NCI-H2081 treated with DMSO at 0.1 percent for 48 hours (cell line): ENCODE measurements at places on chromosomes 6 and 20.

DNA sequence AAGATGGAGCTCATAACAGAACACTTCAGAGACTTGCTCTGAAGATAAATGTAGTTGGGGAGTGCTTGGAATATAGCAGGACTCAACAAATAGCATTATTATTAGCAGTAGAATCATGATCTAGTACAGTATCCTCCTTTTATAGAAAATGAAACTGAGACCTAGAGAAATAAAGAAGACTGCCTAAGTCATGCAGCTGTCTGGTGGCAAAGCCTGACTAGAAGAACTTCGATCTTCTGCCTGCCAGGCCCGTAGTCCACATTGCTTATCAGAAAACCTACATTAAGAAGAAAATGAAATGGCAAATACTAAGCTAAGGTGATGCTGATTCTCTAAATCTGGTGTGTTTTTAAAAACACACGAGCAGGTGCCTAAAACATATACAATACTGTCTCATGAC, 46.4 kb upstream of the DST start:
- DNase-seq, result no peak

- no peak for DNase-seq
These were observed 214.7 kb upstream of the PDE10A start for GRCh38 chr6:165877773-165878172.

DNA sequence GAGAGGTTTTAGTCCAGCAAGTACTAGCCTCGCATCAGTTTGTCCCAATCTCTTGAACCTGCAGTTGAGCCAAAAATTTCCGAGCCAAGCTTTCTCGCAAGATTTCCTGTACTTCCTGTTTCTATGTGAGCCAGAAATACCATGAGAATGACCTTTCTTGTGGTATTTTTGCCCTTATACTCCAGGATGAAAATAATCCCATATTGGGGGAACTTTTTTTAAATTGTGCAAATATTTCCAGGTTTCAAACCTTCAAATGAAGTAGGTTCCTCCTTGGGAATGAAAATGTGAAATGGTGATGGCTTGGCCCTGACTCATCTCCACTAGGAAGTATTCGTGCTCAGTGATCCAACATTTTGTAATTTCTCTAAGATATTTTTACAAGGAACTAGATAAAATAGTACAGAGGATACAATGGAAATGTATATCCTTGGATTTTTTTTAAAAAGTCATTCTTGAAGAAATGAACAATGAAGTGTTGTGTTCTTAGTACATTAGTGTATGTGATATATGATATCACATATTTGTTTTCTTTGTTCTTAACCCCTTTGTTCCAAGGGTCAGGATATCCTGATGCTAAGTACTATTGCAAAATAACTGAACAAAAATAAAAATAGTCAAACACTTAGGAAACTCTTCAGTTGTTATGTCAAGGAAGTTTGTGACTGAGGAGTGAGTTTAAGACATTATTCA, 184.0 kb downstream of the PDE7B start:
- no peak for DNase-seq

GRCh38 chr6:37544530-37544929, 44.8 kb upstream of the CCDC167 start:
- no peak for DNase-seq

GRCh38 chr6:105259913-105260889, 80.4 kb upstream of the POPDC3 start:
- DNase-seq, result no peak

DNA sequence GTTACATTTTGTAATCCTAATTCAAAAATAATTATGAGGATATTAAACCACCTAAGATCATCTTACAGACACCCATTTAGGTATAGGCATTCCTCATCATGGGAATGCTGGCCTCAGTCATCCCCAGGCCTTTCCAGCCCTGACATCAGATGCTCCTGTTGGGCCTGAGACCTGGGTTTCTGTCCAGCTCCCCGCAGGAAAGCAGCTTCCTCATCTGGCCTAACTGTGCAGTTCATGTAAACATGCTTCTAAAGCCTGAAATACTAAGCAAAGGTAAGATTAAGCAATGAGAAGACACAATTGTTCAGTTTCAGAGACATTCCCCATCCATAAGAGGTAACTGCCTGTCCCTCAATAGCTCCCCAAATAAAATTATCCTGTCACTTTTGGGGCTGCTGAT, 19.0 kb downstream of the ETV7 start:
- DNase-seq, result no peak

GRCh38 chr6:6635291-6635690, 46.8 kb downstream of the LY86 start:
- DNase-seq, result no peak

- no peak for DNase-seq
These were observed 105.3 kb downstream of the PHACTR3 start for GRCh38 chr20:59709636-59710035.

DNA sequence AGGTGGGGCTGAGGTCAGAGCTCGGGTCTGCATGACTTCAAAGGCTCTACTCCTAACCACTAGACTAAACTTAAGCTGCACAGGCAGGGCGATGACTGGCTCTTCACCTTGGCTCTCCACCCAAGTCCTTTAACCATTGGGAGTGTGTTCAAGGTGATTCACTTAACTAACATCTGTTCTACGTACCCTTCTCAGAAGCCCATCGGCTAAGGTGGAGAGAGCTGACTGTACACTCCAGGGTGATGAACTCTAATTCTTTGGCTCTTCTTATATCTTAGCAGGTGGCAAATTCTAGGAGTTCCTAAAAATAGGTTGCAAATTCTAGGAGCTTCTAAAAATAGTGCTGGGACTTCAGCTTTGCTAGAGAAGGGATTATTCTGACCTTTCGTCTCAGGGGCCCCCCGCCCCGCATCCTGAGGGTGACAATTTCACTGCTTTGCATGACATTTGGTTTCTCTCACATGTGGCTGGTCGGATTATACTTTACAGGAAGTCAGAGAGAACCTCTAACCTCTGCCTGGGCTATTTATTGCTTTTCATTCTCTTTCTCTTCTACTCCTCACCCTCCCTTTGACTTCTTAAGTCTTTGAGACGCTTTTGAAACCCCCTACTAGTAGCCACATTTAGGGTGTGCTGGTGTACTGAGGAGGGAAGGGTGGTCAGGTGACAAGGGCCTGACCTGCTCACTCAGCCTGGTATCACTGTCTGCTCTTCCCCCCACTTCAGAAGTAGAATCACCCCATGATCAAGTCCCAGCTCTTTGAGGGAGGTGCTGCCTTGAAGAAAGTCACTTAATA, 55.5 kb downstream of the PRDM1 start:
- no peak for DNase-seq

- DNase-seq, result no peak
These were observed 31.7 kb upstream of the OSTM1 start for GRCh38 chr6:108106261-108106660.

DNA sequence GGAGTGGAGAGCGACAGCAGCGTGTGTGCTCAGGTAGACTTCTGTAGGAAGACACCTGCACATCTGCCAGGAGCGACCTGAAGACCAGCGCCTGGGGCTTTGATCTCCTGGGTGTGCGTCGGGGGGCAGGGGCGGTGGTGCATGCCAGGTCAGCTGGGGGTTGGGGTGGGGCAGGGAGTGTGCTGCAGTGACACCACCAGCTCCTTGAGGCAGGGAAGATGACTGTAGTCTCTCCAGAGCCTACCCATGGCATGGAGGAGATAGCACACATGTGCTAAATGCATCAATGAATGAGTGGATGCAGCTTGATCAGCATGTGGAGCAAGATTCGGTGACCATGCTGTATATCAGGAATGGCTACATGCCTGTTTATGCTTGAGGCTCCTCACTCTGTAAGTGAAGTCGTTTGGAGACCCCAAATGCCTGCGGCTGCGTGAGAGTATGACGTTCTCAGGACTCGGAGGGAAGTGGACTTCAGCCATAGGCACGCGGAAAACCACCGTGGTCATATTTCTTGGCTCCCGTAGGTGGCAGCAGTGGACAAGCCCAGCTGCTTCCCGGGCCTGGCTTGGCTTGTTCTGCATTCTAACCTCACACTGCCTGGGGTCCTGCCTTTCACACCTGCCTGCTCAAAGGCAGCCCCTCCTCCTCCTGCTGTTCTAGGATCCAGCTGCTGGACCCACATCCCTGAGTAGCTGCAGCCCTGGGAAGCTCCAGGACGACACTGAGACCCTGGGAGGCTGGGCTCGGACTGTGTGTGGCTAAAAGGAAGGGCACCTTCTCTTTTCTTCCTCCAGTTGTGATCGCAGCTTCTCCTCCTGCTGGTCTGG, 39.4 kb upstream of the KCNK16 start:
- DNase-seq, result no peak

- DNase-seq, result no peak
These were observed 95.1 kb upstream of the OLIG3 start for GRCh38 chr6:137589067-137589848.
